ENCODE measurements at places on chromosomes 11 and 22. TPM values are rescaled to one million over a fixed set of nuclear protein-coding genes. Genes with fewer than 3 reads are reported as not detected.

The SLC15A3 gene
- 3.3 TPM for total RNA-seq

The NELL1 gene
- 17.7 TPM for total RNA-seq

The MCAT gene
- 16.9 TPM for total RNA-seq

The KDM4E gene
- total RNA-seq: not detected
